ENCODE measurements at places on chromosomes 4 and X. TPM values are rescaled to one million over a fixed set of nuclear protein-coding genes. Genes with fewer than 3 reads are reported as not detected.

The CCNA2 gene
- total RNA-seq = 1.3 TPM

The OTOP1 gene
- total RNA-seq = not detected

The TLR3 gene
- total RNA-seq = 7.4 TPM

The GPR143 gene
- not detected for total RNA-seq

Data from breast epithelium (tissue), 4 donors.